ENCODE measurements at places on chromosomes 3 and 15. TPM values are rescaled to one million over a fixed set of nuclear protein-coding genes. Genes with fewer than 3 reads are reported as not detected.

- DNase-seq, result no peak
These were observed 227.2 kb upstream of the NANOGP8 start for GRCh38 chr15:35312344-35312743.

GRCh38 chr15:65087873-65088642 lies 11.5 kb downstream of the KBTBD13 start:
- DNase-seq, result peak; percentile 39

DNA sequence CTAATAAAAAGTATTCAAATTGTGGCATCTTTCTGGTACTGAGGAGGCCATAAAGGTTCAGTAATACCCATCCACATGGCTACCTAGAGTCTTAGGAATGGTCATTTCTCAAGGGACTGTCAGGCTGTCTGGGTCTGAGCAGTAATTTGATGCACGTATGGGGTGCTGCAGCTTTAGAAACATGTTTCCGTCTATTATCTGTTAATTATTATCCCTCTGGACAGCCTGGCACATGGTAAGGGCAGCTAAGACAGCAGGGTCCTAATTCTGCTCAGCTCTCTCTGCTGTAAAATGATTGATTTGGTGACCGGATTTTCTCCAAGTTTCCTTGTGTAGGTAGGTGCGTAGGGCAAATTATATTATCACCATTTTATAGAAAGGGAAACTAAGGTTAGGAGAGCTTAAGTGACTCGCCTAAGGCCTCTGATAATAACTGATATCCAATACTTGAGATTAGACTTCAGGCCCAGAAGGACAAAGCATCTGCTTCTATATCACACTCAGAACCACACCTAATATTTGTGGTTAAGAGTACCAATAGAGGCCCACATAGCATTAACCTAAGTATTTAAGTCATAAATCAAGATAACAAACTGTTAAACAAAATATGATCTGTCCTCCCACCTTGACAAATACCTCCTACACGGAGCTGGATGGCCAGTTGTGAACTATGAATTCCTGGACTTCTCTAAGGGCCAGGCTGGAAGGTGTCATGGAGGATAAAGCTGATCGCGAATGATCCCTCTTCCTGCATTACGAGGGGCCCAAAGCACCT lies 2.9 kb upstream of the RAP2B start:
- DNase-seq, result no peak

DNA sequence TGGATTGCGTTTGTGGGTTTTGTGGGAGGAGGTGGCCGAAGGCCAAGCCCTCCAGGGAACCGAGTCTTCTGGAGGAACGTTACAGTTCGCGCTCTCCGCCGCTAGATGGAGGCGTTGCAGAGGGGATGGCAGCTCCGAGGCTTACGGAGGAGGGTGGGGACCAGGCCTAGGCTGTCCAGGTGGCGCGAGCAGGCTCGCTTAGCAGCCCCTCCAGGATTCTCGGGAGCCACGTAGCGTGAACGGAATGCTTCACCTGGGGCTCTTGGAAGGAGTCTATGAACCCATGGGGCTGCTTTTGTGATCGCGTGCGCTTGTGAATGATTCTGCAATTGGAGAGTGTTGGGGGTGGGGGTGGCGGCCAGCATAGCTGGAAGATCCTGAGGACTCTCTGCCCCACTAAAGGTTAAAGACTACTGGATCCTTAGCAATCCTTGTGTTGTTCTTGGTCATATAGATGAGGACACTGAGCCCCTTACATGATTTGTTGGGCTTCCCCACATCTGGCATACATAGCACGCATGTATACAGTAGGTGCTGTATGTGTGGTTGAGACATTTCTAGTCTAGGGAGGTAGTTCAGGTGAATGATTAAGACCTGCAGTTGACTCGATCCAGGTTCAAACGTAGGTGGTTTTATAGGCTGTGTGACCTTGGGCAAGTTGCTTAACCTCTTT lies 25.7 kb downstream of the FAM3D start:
- peak; percentile 69 for DNase-seq

GRCh38 chr15:78976691-78977090 lies 31.8 kb upstream of the CTSH start:
- no peak for DNase-seq

GRCh38 chr15:83605111-83605945 lies 48.6 kb upstream of the ADAMTSL3 start:
- no peak for DNase-seq

DNA sequence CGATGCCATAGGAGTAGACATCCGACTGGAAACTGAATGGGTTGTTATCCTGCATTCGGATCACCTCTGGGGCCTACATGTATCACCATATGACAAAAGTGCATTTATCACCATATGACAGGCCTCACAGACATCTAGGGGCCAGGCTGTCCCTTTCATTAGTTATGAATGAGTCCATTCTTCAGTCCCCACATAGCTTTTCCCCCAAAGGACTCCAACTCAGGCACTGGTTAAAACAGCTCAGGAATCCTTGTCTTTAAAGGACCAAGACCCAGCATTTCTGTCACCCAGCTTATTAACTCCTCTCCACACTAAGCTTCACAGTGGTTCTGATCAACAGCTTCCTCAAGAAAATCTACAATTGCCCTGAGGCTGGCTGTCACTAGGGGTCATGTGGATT lies 28.3 kb downstream of the MKRN2 start:
- no peak for DNase-seq

DNA sequence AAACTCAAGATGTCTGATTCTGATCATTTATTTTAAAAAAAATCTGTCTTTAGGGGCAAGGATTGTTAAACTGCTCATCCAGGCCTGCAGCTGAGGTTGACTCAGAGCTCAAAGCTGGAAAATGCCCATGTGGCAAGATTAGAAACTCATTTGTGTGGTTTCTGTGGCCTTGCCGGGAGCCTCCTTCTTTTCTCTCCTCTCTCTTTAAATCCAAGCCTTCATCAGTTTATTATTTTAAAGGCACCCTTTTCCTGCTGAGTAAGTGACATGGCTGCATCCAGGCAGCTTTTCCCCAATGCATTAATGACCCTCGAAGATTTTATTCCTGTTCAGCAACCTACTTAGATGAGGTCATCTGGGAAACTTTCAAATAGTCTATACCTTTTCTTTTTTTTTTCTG lies 221.3 kb upstream of the CDIN1 start:
- DNase-seq, result peak; percentile 43

GRCh38 chr3:172057059-172057458 lies 17.7 kb downstream of the FNDC3B start:
- no peak for DNase-seq

GRCh38 chr3:46930166-46930944 lies 46.2 kb downstream of the CCDC12 start:
- DNase-seq, result no peak

The ADAMTS9 gene
- not detected for total RNA-seq

The DNASE1L3 gene
- total RNA-seq, result not detected

The TM6SF1 gene
- 1.7 TPM for total RNA-seq

The ZIC4 gene
- total RNA-seq, result 2.2 TPM

The SH2D7 gene
- not detected for total RNA-seq

The STRIT1 gene
- not detected for total RNA-seq

The CCR1 gene
- not detected for total RNA-seq

Measured in MG63 (cell line).